ENCODE measurements at places on chromosomes 1 and 21.

- no peak for DNase-seq
These were observed 1.3 kb downstream of the FYB2 start for GRCh38 chr1:56817716-56818463.

DNA sequence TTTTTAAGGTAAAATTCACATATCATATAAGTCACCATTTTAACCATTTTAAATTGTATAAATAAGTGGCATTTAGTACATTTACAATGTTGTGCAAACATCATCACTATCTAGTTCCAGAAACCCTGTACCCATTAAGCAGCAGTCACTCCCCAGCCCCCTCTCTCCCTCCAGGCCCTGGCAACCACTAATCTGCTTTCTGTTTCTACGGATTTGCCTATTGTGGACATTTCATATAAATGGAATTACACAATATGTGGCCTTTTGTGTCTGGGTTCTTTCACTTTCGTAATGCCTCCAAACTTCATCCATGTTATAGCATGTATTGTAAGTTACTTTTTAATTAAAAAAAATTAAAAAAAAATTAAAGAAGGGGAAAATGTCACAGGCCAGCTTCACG lies 58.0 kb upstream of the RAB3GAP2 start:
- peak; percentile 10 for DNase-seq

- DNase-seq, result peak; percentile 57
These were observed 59.2 kb downstream of the TIAM1 start for GRCh38 chr21:31284797-31285397.

- DNase-seq, result peak; percentile 46
These were observed 77.9 kb downstream of the GFI1 start for GRCh38 chr1:92408825-92409224.

DNA sequence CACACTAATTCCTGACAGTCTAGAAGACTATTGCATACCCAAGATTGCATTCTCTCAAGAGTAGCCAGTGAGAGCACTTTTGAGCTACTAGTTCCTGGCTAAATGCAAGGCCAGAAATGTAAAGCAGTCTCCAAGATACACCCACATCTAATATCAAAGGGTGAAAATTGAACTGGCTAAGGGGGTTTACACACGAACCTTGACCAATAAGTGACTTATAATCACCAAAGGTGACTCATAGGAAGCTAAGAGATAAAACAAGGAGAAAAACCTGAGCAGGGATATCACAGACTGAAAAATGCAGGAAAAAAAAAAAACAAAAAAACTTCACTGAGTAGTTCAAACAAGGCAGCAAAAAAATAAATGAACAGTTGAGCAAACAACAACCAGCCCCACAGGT lies 172.2 kb upstream of the RRP15 start:
- DNase-seq, result no peak

GRCh38 chr1:192810253-192810880 lies 1.5 kb downstream of the RGS2 start:
- DNase-seq, result peak; percentile 28

DNA sequence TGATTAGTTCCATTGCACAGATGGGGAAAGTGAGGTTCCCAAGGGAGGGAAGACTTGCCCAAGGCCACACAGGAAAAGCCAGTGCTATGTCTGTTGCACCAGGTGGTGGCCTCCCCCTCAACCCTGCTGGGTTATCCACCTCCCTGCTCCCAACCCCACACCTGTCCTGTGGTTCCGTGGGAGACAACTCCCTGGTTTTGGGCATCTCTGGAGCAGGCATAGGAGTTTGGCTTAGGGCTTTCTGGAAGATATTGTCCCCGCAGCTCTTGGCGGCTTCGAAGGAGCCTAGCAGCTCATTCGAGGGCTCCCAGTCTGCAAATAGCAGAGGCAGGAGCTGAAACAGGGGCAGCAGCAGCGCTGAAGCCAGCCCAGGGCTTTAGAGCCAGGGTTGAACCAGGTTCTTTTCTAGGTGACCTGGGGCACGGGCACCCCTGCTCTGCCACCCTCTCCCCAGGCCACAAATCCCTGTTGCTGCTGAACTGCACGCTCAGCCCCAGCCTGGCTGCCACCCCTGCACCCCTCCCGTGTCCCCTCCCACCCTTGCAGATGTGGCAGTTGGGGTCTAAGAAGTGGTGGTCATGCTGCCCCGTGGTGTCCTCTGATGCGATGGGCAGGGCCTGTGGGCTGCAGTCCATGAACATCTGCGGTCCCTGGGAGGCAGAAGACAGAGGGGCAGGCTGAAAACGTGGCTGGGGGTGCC lies 22.1 kb downstream of the SPOCD1 start:
- DNase-seq, result no peak

GRCh38 chr21:42703965-42704364 lies 50.5 kb downstream of the PDE9A start:
- no peak for DNase-seq

DNA sequence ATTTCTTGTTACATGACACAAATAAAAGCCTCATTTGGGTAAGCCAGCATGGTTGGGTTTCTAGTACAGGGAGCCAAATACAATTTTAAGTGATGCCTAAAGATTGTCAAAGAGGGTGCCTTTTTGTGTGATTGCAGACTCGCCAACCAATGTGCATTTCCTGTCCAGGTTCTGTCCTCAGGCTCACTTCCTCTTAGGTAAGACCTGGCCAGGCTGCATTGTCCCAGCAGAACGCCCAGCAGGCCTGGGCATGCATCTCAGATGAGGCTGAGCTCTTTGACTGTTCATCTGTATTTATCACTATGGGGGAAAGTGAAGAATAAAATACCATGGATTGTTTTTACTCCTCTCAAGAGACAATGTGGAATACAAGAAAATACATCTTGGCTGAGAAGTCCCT lies 49.7 kb downstream of the KCNC4 start:
- DNase-seq, result no peak

- peak; percentile 80 for DNase-seq
These were observed 7.4 kb upstream of the PPP1R15B start for GRCh38 chr1:204419064-204419403.

Measured in fibroblast of upper back skin (primary cell).